Fibroblast of skin of left quadriceps (primary cell): ENCODE measurements at places on chromosomes 6 and 20.

DNA sequence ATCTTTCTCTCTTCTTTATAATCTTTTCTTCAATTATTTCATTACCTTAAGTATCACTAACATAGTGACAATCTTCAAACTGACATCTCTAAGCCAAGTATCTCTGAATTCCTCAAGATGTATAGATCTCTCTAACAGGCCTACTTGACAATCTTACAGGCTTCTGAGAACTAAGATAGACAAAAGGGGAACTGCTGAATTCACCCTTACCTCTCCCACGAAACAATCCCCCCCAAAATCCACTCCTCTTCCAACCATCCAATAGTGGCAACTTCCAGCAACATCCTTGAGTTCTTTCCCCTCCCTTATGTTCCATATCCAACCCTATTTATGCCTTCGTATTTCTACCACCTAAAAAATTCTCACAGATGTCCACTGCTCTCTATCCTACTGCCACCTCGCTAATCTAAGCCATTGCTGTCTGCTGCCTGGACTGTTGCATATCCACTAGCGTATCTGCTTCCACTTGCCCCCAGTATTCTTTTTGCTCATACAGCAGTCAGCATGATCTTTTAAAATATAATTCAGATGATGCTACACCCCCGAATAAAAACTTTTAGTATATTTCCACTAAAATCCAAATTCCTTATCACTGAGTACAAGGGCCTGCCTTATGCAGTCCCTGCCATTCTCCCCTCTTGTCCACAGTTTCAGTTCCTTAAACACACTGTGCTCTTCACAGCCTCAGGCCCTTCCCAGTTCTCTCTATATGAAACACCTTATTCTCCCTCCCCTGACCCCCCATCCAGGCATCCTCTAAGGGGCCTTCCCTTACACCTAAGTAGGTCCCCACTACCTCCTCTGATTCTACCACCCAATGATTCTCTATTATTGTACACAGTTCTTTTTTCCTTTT, 8.0 kb downstream of the REPS1 start:
- DNase-seq, result no peak

GRCh38 chr6:437037-437392, 45.5 kb downstream of the IRF4 start:
- DNase-seq, result no peak

- no peak for DNase-seq
These were observed 12.8 kb downstream of the SMLR1 start for GRCh38 chr6:130840050-130840449.

DNA sequence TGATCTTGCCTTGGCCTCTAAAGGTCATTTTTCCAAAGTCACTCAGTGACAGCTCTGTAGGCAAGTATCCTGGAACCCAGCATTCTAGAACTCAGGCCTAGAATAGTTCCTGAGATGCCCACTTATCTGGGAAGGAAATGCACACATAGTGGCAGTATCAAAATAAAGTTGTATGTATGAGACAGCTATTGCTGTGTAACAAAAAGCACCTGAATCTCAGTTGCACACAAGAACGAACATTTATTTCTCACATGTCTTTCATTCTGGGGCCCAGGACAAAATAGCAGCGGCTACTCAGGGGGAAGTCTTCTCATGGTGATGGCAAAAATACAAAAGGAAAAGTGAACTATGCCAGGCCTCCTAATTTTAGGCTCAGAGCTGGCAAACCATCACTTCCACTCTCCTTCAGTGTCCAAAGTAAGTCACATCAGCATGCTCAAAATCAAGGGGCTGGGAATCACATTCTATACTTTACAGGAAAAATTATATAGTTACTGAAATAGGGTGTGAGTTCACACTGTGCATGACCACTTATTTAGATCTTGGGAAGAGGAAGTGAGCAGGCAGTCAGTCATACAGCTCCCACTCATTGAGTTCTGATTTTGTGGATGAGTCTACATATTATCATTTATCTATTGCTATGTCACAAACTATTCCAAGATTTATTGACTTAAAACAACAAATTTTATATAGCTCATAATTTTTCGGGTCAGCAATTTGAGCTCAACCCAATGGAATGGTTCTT, 133.7 kb upstream of the RIN2 start:
- DNase-seq, result no peak

DNA sequence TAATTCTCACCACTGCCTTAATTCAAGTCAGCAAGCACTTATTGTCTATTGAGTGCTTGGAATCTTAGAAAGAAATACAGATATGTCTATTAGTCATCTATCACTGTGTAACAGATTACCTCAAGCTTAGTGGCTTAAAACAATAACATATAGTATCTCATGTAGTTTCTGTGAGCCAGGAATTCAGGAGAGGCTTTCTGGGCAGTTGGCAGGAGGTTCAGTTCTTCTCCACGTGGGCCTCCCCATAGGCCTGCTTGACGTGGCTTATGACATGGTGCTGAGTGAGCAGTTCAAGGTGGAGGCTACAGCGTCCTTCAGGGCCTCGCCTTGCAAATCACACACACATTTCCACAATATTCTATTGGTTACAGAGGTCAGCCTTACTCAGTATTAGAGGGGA, 69.7 kb downstream of the DTD1 start:
- DNase-seq, result no peak

- DNase-seq, result no peak
These were observed 120.8 kb downstream of the BACH2 start for GRCh38 chr6:90175627-90176538.

DNA sequence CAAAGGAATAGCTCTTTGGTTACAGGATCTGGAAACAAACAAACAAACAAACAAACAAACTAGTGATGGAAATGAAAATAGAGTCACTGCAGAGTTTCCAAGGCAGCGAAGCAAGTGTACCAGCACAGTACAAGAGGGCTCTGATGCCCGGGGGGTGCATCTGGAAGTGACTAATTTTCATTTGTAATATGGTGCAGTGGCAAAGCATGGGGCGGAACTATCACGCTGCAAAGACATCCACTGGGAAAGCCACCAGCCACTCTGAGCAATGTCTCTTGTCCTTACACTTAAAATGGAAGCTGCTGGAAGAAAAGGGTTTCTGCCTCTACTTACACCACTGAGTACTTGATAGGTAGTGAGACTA, 44.4 kb upstream of the NEDD9 start:
- no peak for DNase-seq
